Stimulated activated CD4-positive, alpha-beta T cell treated with anti-CD3 and anti-CD28 coated beads, Interleukin-15, amount 100 ng/mL, for 48 hours (primary cell): ENCODE measurements at places on chromosomes 4 and X.

DNA sequence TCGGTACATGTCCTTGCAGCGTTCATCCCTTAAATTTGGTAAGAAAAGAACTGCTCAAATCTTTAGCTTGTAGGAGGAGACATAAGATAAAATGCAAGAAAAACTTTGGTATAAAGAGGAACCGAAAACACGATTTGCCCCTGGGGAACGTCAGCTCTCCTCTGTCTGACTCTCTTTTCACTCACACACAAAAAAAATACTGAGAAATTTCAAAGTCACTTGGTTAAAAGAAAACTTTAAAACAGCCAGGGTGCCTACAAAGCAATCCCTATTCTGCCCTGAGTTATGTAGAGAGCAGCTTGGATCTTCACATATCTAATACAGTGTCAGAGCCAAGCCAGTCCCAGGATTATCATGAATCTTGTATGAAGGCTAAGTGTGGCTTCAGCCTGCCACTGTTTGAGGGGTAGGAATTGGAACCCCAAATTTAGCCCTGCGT, 248.5 kb upstream of the CXXC4 start:
- DNase-seq = no peak

GRCh38 chrX:21225643-21226042, 148.6 kb upstream of the CNKSR2 start:
- no peak for DNase-seq

DNA sequence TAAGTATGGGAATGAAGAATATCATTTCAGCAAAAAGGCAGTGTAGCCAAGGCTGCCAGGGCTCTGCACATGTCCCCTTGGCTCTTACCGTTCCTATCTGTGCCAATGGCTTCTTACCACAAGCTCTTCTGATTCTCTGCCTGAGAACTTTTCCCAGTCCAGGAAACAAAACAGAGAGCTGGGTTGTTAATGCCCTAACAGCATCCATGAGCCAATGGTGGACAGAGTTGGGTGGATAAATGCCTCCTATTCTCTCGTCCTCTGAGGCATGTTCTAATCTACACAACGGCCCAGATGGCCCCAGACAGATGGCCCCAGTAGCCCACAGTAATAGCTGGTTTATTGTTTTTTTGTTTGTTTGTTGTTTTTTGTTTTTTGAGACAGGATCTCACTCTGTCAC, 28.0 kb downstream of the SCD5 start:
- no peak for DNase-seq

GRCh38 chr4:40728333-40728732, 21.4 kb upstream of the NSUN7 start:
- DNase-seq = no peak

- DNase-seq = no peak
Observed at GRCh38 chr4:26310264-26310663, 10.6 kb upstream of the RBPJ start.

GRCh38 chr4:94523033-94523580, 71.4 kb downstream of the PDLIM5 start:
- no peak for DNase-seq

- peak; percentile 3 for DNase-seq
Observed at GRCh38 chrX:133838761-133839676, 146.4 kb downstream of the GPC3 start.

DNA sequence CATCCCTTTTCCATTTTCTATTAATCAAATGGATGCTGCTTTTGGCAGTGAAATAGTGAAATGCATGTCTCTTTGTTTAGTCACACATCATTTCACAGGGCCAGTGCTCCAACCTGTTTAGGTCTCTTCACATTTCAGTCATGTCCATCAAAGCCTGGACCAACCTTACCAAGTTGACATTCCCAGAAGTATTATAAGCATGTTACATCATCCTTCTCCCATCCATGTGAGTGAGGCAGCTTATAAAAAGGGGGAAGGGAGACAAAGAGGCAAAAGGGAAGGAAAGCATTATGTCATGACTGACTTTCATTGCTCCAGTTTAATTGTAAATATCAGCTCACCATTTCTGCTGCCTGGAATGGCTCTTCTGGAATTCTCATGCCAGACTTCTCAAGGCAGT, 94.4 kb downstream of the NWD2 start:
- DNase-seq = no peak

- DNase-seq = no peak
Observed at GRCh38 chrX:97691901-97692455, 808.3 kb downstream of the RPA4 start.

DNA sequence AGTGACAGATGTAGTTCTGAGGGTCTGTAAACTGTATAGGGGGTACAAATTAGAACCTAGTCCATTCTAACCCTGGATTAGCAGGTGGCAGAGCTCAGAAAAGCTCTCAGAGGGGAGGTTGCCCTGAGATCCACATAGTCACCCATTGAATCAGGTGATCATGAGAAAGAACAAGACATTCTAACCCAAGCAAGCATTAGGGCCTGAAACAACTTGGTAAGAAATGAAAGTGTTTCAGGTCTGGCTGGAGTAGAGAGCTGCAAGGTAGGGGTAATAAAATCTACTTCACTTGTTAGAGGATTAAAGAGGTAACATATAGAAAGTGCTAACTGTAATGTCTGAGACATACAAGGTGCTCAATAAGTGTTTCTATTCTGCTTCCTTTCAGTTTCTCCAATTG, 8.8 kb upstream of the BMP2K start:
- DNase-seq = no peak

DNA sequence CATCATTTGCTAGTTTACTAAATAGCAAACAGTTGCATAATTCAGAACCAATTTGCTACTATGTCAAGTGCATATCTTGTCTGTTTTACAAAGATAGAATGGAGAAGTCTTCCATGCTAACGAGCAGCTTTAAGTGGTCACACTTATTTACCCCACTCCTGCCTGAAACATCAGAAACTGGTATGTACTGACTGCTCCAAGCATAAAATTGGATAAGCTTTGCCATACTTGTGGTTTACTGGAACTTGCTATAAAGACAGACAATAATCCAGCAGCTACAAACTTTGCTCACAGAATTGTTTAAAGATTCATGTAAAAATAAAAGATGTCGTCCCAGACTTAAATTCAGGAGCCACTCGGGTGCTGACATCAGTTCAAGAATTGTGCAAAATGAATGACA, 13.3 kb upstream of the CDKL2 start:
- DNase-seq = no peak

DNA sequence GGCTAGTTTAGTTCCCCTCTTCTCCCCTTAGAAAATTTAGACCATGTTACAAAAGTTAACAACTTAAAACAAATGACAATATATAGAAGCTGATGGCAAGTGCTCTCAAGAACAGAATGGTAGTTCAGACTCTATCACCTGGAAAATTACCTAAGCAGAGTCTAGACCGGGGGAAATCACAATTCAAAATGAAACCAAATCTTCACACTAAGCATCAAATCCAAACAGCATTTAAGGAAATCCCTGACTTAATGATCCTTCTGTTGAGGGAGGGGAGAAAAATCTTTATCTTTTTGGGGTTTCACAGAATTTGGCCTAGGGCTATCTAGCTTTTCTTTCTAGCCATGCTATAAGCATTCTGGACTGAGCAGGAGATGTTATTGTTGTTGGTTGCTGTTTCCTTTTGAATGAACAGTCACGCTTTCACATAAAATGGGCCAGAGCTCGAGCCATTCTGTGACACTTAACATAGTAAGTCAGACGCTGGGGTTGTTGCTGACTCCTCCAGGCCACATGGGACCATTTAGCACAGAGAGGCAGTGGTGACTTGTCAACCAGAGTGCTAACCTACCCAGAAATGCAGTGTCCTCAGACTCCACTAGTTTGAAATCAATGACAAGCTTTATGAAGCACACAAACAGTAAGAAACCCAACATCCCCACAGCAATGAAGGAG, 16.0 kb upstream of the LSM6 start:
- DNase-seq = no peak

DNA sequence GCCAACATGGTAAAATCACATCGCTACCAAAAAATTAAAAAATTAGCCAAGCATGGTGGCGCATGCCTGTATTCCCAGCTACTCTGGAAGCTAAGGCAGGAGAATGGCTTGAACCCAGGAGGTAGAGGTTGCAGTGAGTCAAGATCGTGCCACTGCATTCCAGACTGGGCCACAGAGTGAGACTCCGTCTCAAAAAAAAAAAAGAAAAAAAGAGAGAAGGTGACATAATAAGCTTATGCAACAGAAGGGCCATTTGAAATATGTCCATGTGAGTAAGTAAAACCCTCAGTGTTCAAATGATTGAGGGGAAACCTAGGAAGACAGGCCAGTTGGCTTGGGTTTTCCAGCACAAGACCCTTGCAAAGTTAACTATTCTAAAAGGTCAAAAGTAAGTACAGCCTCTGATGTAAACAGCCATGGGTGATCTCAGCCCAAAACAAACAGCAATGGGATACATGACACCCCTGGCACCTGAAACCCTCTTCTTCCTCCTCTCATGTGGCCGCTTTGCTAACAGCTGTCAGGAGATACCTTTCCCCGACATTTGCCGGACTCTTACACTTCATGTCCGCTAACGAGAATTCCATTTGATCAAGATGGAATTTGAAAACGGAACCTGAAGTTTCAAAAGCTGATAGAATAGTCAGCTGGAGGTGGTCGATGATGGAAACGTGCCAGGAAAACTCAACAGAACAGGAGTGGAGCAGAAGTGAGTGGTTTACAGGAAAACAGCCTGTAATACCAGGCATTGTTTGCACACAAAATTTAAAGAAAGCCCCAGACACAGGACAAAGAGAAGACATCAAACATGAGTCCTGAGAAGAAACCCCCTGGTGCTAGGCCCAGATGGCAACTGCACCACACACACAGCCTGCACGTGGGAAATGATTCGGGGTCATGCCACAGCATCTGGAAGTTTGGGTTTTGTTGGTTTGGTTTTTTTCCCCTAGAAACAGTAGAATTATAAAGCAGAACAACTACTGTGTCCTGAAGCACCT, 93.0 kb upstream of the STS start:
- DNase-seq = no peak

DNA sequence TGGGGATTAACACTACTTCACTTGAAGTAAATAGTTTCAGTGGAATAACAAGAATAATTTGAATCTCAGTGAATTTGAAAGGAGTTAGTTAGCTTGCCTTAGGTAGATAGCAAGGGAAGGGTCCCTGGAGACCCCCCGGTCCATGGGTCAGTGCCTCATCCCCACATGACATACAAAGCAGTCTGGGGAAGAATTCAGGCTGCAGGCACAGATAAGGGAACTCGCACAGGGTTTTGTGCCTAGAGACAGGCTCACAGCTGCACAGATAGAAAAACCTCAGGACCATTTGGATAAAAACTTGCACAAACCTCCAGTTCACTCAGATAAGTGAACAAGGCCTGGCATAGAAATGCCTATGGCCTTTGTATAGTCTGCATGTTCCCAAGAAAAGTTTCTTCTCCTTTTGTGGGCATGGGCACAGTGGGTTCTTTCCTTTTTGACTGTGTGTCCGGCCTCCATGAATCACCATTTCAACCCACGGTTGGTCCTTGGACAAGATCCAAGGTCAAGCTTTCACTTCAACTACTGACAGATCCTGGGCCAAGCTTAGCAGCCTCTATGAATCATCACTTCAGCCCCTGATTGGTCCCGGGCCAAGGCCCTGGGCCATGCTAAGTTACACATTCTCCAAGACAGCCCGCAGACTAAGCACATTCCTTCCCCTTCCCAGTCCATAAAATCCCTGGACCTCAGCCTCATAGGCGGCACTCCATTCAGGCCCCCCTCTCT, 108.3 kb upstream of the KLHL4 start:
- DNase-seq = no peak

DNA sequence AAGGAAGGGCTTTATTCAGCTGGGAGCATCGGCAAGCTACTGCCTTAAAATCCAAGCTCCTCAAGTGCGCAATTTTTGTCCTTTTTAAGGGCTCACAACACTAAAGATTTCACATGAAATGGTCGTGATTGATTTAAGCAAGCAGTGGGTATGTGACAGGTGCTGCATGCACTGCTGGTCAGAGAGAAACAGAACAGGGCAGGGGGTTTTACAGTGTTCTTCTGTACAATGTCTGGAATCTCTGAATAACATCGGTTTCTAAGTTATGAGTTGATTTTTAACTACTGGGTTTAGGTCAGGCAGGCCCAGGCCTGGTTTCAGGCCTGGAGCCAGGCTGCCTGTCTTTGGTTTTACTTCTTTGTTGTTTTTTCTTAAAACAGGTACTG, 6.0 kb downstream of the UGT2B17 start:
- DNase-seq = no peak

DNA sequence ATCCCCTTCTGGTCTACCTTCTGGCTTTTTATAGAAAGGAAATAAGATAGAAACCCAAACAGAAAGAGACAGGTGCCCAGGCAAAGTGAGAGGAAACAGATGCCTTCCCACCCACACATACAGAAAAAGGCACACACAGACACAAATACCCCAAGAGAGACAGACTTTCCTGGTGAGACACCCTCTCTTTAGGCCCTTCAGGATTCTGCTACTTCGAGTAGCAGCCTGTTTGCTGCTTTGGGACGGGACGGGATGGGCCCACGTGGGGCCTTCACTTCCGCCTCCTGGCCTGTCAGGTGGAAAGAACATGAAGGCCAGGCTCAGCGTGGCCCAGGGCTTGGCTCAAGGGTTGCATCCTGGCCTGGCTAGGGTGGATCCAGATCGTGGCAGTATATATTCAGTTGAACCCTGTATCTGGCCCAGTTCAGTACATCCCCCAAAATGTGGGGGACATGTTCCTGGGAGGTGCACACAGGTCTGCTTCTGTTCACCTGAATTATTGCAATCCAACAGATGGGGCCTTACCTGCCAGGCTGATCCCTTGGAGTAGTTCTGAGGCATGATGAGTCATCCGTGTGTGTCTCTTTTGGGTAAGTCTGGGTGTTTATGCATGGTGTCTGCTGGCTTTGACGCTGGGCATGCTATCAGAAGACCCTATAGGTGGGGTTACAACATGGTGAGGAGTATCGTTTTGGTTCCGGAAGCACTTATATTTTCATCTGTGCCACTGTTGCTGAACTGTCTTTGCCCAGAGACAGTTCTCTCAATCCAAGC, 2.4 kb downstream of the ZNF275 start:
- DNase-seq = no peak
